ENCODE measurements at places on chromosomes 6 and 20. TPM values are rescaled to one million over a fixed set of nuclear protein-coding genes. Genes with fewer than 3 reads are reported as not detected.

The OR12D3 gene
- total RNA-seq: not detected

The PGC gene
- not detected for total RNA-seq

The BAG2 gene
- 3.2 TPM for total RNA-seq

The PDCD2 gene
- total RNA-seq: 49.8 TPM

The TEAD3 gene
- total RNA-seq: 18.0 TPM

The PNPLA1 gene
- 0.19 TPM for total RNA-seq

The NFATC2 gene
- 10.5 TPM for total RNA-seq

The TUBB1 gene
- not detected for total RNA-seq

The RSPO3 gene
- total RNA-seq: 8.9 TPM
